ENCODE measurements at places on chromosomes 13 and 19.

- no peak for DNase-seq
Observed at GRCh38 chr13:72208112-72208645, 341.2 kb upstream of the DACH1 start.

DNA sequence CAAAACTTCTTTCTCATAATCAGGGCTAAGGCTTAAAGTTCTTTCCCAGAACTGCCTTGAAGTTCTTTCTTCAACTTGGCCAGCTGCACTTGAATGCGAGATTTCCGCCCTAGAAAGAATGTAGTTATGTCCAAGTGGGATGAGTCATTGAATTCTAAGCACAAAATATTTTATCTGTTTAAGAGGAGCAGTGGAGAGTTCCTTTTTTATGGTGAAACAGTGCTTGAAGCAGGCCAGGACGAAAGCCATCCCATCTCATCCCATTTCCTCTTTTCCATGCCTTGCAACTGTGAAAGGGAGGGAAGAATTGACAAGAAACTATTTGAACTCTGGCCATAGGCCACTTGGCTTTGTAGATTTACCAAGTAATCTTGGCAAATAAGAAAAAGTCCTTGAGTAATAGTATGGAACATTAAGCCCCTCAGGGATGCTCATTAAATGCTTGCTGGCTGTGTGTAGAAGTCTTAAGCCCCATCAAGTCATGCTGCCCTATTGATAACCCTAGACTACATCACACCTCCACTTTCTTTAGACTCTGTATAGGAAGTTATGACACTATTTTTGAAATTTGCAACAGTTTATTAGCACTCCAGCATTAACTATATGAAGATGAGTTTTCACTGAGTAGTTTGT lies 174.5 kb downstream of the KCTD12 start:
- no peak for DNase-seq

- DNase-seq = no peak
Observed at GRCh38 chr19:40601134-40601974, at the start of gene LTBP4. LTBP4 (plus strand) TSS chr19:40601369; CDS start chr19:40601388, 19 bp downstream.

DNA sequence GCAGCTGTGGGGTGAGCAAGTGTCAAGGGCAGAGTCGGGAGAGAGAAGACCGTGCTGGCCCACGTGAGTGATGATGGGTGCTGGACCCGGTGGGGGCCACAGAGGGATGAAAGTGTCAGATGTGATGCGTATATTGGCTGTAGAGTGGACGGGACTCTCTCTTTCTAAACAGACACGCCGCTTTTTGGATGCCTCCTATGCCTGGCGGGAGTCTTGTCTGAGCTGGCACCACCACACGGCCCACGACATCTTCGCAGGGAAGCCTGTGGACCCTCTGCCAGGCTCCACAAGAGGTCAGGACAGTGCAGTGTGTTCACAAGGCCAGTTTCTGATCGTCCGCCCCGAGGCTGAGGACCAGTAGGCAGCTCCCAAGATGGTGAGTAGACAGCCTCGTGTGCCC lies 12.9 kb upstream of the MRI1 start:
- no peak for DNase-seq

- DNase-seq = no peak
Observed at GRCh38 chr13:51066091-51066831, 44.8 kb downstream of the C13orf42 start.

DNA sequence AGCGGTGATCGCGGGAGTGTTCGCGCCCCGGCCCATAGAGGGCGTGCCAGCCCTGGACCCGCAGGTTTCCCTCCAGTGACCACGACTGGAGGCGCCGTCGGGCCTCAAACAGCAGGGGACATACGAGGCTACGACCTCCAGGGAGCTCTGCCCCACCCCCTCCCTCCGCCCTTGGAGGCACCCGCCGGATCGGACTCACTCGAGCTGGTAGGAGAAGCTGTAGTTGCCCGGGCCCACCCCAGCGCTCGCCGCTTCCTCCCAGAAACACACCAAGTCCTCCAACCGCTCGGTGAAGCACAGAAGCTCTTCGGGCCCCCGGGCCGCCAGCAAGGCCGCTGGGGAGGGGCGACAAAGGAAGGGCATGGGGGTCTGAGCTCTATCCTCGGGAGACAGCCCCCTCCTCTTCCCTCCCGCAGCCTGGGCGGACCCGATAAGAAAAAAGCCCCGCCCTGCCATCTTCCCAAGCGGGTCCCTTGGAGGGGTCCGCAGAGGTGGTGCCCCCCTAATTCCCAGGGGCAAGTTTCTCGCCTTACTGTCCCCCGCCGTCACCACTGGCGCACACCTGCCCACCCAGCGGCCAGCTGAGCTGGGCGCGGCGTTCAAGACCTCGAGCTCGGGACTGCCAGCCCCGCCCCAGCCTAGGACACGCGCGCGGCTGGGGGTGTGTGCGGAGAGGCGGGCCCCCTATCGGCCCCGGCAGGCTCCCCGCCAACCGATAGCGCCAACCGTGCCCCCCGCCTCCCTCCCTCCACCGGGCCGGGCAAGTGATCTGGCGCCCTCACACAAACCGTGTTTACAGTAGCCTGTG lies 1.0 kb downstream of the EPOR start:
- peak; percentile 56 for DNase-seq

- no peak for DNase-seq
Observed at GRCh38 chr13:70333752-70334151, 225.5 kb upstream of the KLHL1 start.

DNA sequence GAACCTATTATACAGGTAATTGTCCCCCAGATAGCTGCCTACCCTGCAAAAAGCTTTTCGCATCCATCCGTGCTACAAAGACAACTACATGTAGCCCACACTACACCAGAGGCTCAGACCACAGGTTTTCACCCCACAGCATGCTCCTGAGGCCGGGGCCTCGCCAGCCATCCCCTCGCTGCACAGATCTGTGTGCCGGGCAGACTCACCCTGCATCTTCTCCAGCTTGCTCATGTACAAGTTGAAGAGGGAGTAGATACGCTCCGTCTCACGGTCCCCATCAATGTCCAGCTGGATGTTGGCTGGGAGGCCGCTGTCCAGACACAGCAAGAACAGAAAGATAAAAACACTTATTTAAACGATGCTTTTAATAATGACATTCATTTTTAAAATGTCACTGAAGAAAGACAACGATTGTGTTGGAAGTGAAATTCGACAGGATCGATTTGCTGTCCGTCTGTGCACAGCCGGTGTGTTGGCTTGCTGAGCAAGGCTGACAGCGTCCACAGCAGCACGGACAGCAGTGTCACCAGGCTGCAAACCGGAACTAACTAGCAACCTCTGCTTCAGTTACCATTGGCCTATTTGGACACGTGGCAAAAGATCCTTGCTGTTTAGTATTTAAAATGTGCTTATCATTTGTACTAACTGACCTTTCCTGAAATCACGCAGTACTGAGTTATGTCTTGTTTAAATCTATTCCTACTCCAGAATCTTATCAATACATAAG lies 18.6 kb upstream of the C13orf46 start:
- DNase-seq = no peak

DNA sequence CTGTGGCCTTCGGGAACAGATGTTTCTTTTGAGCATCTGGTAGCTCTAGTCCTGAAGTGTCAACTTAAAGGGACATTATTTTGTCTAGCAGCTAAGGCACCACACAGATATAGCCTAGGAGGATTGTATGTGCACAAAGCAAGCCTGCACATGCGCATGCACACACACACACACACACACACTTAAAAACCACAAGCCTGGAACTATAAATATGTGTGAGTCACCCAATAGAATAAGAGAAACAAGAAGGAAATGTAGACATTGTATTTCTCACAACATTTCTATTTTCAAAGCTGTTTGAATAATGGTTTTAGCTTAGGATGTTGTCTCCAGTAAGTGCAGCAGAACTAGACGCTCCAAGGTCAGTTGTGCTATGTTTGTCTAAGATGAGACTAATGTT lies 516.5 kb downstream of the SUCLA2 start:
- no peak for DNase-seq

GRCh38 chr13:40764587-40765403 lies 6.2 kb downstream of the MRPS31 start:
- no peak for DNase-seq

GRCh38 chr13:66576381-66576780 lies 653.8 kb downstream of the PCDH9 start:
- no peak for DNase-seq

DNA sequence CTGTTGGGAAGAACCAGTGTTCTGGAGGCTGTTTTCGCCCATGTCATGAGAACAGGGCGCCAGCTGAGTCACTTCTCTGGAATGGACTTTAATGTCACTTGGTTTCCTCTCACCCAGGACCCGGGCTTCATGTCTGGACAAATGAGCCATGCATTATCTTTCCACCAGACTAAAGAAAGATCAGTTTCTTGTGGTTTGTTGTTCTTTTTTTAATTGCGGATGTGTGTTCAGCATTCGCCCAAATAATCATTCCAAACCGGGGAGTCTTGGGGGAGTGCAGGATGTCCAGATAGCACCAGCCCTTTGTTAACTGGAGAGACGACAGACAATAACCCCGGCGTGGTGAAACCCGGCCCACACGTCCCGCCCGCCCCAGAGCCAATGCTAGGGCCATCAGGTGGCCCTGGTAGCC lies 102.5 kb downstream of the COL4A2 start:
- DNase-seq = no peak

- peak; percentile 95 for DNase-seq
Observed at GRCh38 chr19:8592231-8593009, 15.2 kb upstream of the MYO1F start.

- no peak for DNase-seq
Observed at GRCh38 chr13:81406639-81407292, 1065.8 kb upstream of the SPRY2 start.

GRCh38 chr19:1754636-1755466 lies 1.5 kb downstream of the ONECUT3 start:
- DNase-seq = no peak

DNA sequence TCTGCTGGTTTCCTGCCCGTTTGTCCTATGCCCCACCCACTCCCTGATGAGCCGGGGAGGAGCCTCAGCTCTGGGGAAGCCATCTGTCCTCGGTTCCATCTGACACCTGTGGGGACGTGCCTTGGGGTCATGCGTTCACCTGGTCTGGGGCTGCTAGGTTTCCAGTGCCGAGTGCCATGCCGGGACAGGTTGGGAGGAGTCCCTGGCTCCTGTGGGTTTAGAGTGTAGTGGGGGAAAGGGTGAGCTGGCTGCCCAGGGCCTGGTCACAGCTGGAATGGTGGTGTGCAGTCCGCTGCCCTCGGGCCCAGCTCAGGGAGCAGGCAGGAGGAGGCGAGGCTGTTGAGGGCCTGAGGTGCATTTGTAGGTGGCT lies 2.5 kb downstream of the KDM4B start:
- DNase-seq = peak; percentile 69

- no peak for DNase-seq
Observed at GRCh38 chr19:21147540-21147939, 5.7 kb downstream of the ZNF431 start.

DNA sequence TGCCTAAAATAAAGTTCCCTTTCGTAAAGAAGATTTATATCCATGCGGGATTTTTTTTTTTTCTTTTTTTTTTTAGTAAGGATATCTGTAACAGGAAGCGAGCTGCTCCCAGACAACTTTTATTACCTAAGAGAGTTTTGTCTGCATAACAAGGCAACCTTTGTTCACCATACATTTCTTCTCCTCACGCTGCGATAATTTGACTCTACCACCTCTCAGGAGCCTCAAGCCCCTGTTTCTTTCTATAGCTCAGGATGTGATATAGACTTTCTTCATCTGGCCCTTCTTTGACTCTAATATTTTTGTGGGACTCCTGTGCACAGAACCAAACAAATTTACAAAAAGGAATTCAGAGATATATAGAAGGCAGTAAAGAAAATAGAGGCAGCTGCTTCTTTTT lies 1053.7 kb upstream of the SPRY2 start:
- no peak for DNase-seq

- DNase-seq = peak; percentile 73
Observed at GRCh38 chr19:45769821-45770191, 754 bp upstream of the SIX5 start.

DNA sequence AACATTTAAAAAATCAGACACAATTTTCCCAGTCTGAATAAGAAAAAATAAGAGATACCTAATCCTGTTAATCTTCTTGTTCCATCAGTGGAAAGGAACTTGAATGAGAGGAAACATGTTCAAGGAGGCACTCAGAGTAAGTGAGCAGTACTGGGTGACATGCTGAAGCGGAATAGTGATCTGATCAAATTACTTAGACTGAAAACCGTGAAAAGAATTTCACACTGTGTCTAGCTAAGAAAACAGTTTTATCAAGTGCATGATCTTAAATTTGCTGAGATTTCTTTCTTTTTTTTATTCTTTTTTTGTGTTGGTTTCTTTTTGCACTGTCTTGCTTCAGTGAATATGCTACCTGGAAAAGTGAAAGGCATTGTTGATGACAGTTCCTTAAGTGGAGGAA lies 249.5 kb upstream of the SLC10A2 start:
- no peak for DNase-seq

DNA sequence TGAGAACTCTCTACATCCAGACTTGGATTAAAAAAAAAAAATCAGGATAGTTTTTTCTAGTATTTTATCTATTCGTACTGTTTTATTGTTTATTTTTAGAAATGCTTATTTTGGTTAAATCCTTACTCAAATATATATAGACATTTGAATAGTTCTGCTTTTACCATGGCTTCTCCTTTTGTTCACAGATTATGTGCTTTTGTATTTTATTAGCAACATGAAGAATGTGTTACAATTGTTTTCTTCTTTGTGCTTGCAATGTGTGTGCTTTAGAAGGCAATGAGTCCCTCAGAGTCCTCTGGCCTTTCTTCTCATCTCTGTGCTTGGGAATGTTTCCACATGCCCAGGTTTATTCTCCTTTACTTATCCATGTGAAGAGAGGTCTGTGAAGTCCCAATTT lies 324.0 kb downstream of the KCNRG start:
- DNase-seq = no peak

Data from NAMALWA (cell line).